ENCODE measurements at places on chromosomes 16 and 17.

- DNase-seq, result no peak
Observed at GRCh38 chr17:70604854-70605253, 435.5 kb downstream of the KCNJ2 start.

DNA sequence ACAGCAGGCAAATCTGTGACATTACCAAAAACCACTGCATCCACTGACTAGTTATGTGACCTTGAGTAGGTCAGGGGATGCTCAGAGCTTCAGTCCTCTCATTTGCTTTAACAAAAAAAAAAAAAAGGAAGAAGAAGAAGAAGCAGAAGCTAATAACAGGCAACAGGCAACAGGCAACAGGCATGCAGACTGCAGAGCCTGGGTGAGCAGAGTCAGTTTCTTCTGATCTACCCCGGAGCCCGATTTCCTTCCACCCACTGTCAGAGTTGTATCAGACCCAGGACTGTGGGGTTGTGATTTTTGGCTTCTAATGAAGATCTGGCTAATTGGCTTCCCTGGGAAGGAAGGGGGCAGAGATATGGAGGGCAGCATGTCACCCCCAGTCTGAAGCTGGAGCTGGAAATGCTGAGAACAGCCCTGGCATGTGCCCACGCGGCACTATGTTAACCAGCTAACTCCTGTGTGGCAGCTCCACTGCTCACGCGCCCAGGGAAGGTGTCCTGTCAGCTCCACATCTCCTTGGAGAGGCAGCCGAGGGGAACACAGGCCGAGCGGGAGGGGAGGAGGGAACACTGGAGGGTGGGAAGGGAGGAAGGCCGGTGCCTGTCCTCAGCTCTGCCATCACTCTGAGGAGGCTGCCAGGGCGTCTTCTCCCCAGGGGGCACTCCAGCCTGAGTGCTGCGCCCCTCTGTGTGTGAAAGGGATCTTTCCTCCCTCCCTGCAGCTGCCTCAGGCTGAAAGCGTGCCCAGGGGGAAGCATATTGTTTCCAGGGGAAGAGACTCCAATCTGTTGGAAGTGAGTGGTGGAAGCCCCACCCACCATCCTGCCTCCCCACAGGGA, 17.6 kb downstream of the SRCIN1 start:
- DNase-seq, result no peak

DNA sequence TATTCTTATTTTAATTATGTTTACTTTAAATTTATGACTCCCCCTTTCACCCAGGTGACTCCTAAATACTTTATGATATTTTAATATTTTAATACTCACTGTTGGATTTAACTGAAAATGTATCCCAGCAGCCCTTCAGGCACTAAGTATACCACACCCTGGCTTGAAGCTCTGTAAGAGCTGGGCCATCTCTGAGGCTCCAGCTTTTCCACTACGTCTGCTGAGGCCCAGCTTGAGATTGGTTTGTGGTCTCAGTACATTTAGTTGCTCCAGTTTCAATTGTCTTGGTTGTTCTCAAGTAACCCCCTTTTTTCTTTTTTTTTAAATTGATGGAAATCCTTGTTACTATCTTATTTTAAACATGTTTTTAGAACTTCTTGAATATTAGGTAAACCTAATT, 27.0 kb upstream of the CAPNS2 start:
- no peak for DNase-seq

DNA sequence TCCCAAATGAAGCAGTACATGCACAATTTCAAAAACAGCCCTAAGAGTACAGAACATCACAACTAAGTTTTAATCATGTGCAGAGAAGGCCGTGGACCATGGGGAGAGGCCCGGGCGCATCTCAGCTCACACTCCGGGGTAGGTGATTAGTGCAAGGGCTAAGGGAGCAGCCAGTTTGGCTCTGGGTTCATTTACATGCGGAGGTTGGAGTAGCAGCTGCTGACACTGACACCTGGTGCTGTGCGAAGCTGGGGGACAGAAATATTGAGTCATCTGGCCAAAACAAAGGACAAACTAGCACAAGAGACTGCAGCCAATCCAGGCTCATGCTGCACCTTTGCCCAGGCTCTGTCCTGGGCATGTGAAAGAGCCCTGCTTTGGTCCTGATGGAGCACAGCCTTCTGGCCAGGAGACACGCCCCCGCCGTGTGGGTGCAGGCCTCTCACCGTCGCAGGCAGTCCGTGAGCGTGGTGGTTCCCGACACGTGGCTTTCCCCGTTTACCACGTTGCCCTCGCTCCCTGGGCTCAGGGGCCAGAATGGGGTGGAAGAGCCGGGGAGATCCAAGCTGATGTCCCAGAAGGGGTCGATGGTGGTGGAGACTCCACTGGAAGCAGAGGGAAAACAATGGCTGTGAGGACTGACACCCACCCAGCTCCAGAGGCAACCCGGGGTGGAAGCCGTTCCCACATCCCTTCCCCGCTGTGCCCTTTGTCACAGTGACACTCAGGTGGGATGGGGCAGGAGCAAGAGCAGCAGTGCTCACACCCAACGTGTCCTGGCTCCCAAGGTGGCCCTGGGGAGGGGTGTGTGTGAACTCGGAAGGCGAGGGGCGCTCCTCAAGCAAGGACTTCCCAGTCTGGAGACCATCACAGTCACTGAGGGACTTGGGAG, 31.9 kb downstream of the USP22 start:
- no peak for DNase-seq
